ENCODE measurements at places on chromosomes 12 and 14. TPM values are rescaled to one million over a fixed set of nuclear protein-coding genes. Genes with fewer than 3 reads are reported as not detected.

GRCh38 chr14:31529053-31529452 lies 32.2 kb upstream of the NUBPL start:
- H3K36me3 ChIP-seq, result no peaks in the 10 kb centered on the region
- H3K27ac ChIP-seq, result no peak overlapping the region
- H3K4me1 ChIP-seq, result no peaks in the 10 kb centered on the region
- H3K4me3 ChIP-seq, result no peak overlapping the region
- peaks cover 1% of the 10 kb centered on the region for H3K27me3 ChIP-seq
- no peak for DNase-seq

DNA sequence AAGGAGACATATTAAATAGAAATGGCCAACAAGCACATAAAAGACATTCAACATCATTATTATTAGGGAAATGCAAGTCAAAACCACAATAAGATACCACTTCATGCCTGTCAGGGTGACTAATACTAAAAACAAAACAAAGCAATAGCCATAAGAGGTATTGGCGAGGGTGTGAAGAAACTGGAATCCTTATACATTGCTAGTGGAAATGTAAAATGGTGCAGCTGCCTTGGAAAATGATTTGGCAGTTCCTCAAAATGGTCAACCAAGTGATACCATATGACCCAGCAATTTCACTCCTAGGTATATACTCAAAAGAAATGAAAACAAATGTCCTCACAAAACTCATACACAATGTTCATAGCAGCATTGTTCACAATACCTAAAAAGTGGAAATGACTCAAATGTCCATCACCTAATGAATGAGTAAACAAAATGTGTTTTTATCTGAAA lies 27.0 kb downstream of the GPR135 start:
- H3K4me1 ChIP-seq, result peaks cover 2% of the 10 kb centered on the region
- no peaks in the 10 kb centered on the region for H3K36me3 ChIP-seq
- no peak overlapping the region for H3K4me3 ChIP-seq
- H3K27ac ChIP-seq, result no peak overlapping the region
- DNase-seq, result no peak

DNA sequence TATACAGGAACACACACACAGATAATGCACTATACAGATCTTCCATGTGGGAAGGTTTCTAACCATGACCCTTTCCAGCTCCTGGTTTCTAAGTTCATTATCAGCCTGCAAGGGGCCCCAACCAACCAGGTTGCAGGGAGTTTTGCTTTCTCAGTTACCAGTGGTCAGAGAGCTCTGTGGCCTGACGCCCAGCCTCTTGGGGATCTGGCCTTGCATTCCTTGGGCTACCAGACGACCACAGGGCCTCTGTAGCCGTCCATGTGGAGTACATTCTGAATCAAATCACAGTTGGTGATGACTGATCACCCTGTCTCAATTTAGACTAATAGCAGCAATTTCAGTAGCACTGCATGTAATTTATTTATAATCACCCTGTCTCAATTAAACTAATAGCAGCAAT lies 47.5 kb downstream of the PAH start:
- no peaks in the 10 kb centered on the region for H3K36me3 ChIP-seq
- no peaks in the 10 kb centered on the region for H3K27me3 ChIP-seq
- H3K27ac ChIP-seq, result no peak overlapping the region
- DNase-seq, result no peak
- no peak overlapping the region for H3K4me3 ChIP-seq
- no peaks in the 10 kb centered on the region for H3K4me1 ChIP-seq

- DNase-seq, result no peak
- H3K4me3 ChIP-seq, result no peak overlapping the region
- no peaks in the 10 kb centered on the region for H3K4me1 ChIP-seq
- H3K36me3 ChIP-seq, result no peaks in the 10 kb centered on the region
- H3K27ac ChIP-seq, result no peak overlapping the region
Measured at GRCh38 chr14:63273129-63273528, 45.6 kb downstream of the GPHB5 start.

DNA sequence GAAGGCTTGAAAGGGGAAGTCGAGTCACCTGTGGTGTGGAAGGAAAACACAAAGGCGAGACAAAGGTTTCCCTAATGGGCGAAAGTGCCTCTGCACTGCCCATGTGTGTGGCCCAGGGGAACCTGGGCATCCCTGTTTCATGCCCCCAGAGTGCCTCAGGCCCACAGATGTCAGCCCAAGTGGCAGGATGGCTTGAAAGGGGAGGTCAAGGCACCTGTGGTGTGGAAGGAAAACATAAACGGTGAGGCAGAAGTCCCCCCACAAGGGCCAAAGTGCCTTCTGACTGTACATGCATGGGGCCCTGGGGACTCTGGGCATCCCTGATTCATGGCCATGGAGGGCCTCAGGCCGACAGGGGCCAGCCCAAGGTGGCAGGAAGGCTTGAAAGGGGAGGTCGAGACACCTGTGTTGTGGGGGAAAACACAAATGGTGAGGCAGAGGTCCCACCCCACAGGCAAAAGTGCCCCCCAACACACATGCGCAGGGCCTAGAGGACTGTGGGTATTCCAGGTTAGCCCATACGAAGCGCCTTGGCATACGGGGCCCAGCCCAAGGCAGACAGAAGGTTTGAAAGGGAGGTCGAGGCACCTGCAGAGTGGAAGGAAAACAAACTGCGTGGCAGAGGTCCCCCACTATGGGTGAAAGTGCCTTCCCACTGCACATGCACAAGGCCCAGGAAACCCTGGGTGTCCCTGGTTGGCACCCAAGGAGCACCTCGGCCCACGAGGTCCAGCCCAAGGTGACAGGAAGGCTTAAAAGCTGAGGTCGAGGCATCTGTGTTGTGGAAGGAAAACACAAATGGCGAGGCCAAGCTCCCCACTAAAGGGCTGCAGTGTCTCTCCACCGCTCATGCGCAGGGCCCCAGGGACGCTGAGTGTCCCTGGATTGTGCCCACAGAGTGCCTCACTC lies 382.3 kb downstream of the ALG10 start:
- DNase-seq, result no peak
- H3K4me1 ChIP-seq, result no peaks in the 10 kb centered on the region
- no peaks in the 10 kb centered on the region for H3K27me3 ChIP-seq
- no peak overlapping the region for H3K27ac ChIP-seq
- no peak overlapping the region for H3K4me3 ChIP-seq

- DNase-seq, result no peak
- no peaks in the 10 kb centered on the region for H3K27me3 ChIP-seq
- H3K27ac ChIP-seq, result peak overlapping the region; percentile 93
- peaks cover 32% of the 10 kb centered on the region for H3K4me1 ChIP-seq
Measured at GRCh38 chr12:88142610-88142991, 494 bp downstream of the TMTC3 start.

GRCh38 chr14:94394581-94395207 lies 6.3 kb upstream of the SERPINA1 start:
- H3K36me3 ChIP-seq, result no peaks in the 10 kb centered on the region
- DNase-seq, result no peak
- no peak overlapping the region for H3K4me3 ChIP-seq
- H3K27ac ChIP-seq, result peak overlapping the region; percentile 28
- H3K4me1 ChIP-seq, result peaks cover 51% of the 10 kb centered on the region
- no peaks in the 10 kb centered on the region for H3K27me3 ChIP-seq

DNA sequence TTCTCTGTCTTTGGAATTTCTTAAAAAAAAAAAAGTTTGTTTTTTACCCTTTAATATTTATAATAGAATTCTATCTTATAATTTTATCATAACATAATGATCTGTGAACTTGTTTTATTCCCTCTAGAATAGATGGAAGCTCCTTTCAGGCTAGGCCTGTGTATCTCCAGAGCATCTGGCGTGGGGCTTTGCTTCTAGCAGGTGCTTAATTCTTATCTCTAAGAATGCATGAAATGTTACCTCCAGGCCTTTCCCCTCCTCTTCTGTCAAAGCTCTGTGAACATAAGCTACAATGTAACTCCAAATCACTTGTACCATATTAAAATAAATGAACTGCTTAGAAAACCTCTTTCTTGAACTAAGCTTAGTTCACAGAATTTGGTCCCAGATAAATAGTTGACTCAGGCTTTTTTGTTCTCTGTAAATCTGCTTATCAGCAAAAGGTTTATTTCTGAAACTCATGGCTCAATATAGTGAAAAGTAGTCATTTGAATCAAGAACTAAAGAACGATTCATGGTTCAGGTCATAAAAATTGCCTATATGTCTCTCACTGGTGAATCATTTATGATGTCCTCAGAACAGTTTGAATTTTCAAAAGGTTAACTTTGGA lies 407.1 kb downstream of the TRHDE start:
- H3K36me3 ChIP-seq, result no peaks in the 10 kb centered on the region
- DNase-seq, result no peak
- H3K4me1 ChIP-seq, result no peaks in the 10 kb centered on the region

- peaks cover 33% of the 10 kb centered on the region for H3K27me3 ChIP-seq
- DNase-seq, result peak; percentile 60
- H3K4me1 ChIP-seq, result peaks cover 19% of the 10 kb centered on the region
- peak within 1 kb of the TSS; percentile 64 for H3K27ac ChIP-seq
Measured at GRCh38 chr12:56079723-56080555, at the start of gene ERBB3. TSS of gene ERBB3 (plus strand) at chr12:56080165. CDS start at chr12:56080301, 136 bp downstream.

DNA sequence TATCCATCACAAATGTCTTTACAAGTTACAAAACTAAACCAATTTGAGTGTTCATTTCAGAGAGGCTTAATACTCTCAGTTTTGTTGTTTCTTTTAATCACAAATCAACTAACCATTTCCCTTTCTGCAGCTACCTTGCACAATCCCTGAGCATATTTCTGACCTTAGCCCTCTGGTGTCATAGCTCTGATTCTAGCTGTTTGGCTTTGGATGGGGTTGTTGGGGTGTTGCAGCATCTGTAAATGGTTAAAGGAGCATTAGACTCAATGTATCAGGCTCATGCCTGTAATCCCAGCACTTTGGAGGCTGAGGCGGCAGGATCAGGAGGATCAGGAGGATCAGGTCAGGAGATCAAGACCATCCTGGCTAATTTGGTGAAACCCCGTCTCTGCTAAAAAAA lies 461.4 kb downstream of the NRXN3 start:
- no peak for DNase-seq
- no peak overlapping the region for H3K27ac ChIP-seq
- no peak overlapping the region for H3K4me3 ChIP-seq
- no peaks in the 10 kb centered on the region for H3K27me3 ChIP-seq
- H3K36me3 ChIP-seq, result no peaks in the 10 kb centered on the region

DNA sequence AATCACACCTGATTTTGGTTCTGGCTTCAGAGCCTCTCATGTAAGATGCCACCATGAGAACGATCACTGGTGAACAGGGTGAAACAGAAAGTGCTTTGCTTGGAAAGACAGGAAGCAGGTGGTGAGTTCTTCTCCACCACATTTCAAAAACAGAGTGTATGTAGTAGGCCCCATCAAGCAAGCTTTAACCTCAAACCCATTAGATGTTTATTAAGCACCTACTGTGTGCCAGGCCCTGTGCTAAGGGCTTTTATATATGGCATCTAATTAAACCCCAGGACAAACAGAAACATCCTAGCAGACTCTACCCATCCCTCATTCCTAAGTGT lies 47.8 kb upstream of the MED13L start:
- no peak overlapping the region for H3K4me3 ChIP-seq
- no peaks in the 10 kb centered on the region for H3K27me3 ChIP-seq
- peaks cover 8% of the 10 kb centered on the region for H3K36me3 ChIP-seq

- H3K4me3 ChIP-seq, result no peak overlapping the region
- no peaks in the 10 kb centered on the region for H3K27me3 ChIP-seq
- no peak overlapping the region for H3K27ac ChIP-seq
- no peaks in the 10 kb centered on the region for H3K36me3 ChIP-seq
- H3K4me1 ChIP-seq, result no peaks in the 10 kb centered on the region
Measured at GRCh38 chr12:78680596-78680995, 184.0 kb upstream of the SYT1 start.

GRCh38 chr14:24690492-24690891 lies 56.5 kb upstream of the GZMB start:
- H3K27ac ChIP-seq, result no peak overlapping the region
- H3K4me1 ChIP-seq, result peaks cover 29% of the 10 kb centered on the region
- H3K36me3 ChIP-seq, result no peaks in the 10 kb centered on the region

GRCh38 chr12:27552886-27553560 lies 29.0 kb downstream of the PPFIBP1 start:
- no peak for DNase-seq
- peaks cover 14% of the 10 kb centered on the region for H3K27me3 ChIP-seq
- H3K27ac ChIP-seq, result no peak overlapping the region

GRCh38 chr14:44070046-44070445 lies 437.0 kb downstream of the FSCB start:
- no peak for DNase-seq
- H3K4me3 ChIP-seq, result no peak overlapping the region
- H3K27me3 ChIP-seq, result no peaks in the 10 kb centered on the region

DNA sequence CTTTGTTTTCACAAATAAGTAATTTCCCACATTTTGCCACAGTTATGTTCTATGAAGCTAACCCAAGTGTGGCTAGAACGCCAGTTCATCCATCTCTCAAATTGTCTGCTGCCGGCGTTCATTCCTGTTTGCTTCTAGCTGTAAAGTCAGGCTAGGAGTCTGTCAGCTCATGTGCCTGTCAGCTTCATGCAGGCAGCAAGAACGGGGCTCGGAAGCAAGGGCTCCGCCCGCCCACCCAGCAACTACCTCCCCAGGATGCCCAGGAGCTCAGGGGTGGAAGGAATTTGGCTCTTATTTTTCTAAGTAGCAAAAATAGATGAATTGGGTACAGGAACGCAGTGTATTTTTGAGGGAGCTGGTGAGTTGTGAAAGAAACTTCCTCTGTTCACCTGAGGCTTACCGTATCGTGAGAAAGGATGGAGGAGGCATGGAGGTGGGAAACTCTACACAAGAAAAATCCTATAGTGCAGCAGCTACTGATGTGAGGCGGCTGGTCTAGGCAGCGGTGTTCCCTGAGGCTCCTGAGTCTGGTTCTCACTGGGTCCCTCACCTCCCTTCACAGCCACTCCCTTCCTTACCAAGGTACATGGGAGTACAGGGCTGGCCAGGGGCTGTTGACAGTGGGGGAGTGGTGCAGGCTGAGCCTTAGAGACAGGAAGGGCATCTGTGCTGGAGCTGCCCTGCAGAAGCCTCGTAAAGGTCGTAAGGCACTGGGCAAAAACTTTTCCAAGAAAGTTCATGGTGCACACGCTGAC lies 54.5 kb upstream of the AMN start:
- no peak overlapping the region for H3K4me3 ChIP-seq
- no peak overlapping the region for H3K27ac ChIP-seq
- H3K4me1 ChIP-seq, result peaks cover 5% of the 10 kb centered on the region

GRCh38 chr12:19643635-19644034 lies 204.3 kb downstream of the AEBP2 start:
- no peaks in the 10 kb centered on the region for H3K4me1 ChIP-seq
- DNase-seq, result no peak
- H3K4me3 ChIP-seq, result no peak overlapping the region
- H3K27me3 ChIP-seq, result no peaks in the 10 kb centered on the region
- H3K27ac ChIP-seq, result no peak overlapping the region

DNA sequence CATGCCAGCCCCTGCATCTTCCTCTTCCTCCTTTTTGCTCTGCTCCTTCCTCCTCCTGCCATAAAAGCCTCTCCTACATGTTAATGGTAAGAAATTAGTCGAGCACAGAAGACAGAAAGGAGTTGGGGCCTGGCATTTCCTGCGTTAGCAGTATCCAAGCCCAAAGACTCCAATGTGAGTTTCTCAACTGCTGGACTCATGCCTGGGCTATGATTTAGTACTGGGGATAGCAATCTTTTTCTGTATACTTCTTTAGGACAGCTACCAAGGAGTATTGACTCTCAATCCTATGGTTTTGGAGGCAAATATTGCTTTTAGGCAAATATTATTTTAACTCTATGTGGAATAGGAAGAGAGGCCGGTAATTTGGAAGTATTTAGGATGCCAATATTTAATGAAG lies 18.0 kb upstream of the SLC38A4 start:
- H3K36me3 ChIP-seq, result no peaks in the 10 kb centered on the region
- H3K27me3 ChIP-seq, result peaks cover 9% of the 10 kb centered on the region
- no peak overlapping the region for H3K4me3 ChIP-seq

HAL gene
- total RNA-seq, result 0.44 TPM

RERG gene
- total RNA-seq, result 0.17 TPM

NINJ2 gene
- total RNA-seq, result 7.4 TPM

POU6F1 gene
- 6.3 TPM for total RNA-seq

TESPA1 gene
- 113 TPM for total RNA-seq

GPR162 gene
- total RNA-seq, result 0.25 TPM
